ENCODE measurements at places on chromosomes 12 and 14.

DNA sequence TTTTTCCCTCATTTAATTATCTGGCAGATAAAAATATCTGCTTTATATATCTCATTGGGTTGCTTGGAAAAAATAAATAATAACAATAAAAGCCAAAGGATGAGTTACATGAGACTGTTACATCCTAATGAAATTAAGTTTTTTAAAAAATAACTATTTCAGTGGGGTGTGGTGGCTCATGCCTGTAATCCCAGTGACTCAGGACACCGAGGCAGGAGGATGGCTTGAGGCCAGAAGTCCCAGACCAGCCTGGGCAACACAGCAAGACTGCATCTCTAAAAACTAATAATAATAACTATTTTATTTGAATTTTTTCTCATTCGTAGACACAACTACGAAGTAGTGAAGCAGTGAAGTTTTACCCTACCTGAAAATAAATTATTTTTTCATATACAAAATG, 103.3 kb downstream of the BCAT1 start:
- DNase-seq = no peak

GRCh38 chr12:54047160-54047963, 6.3 kb upstream of the HOXC4 start:
- DNase-seq = no peak

- DNase-seq = peak; percentile 77
Measured at GRCh38 chr14:50082308-50082742, 34.0 kb downstream of the VCPKMT start.

GRCh38 chr12:110775997-110776396, 33.3 kb upstream of the PPP1CC start:
- no peak for DNase-seq

GRCh38 chr12:45718306-45718705, 11.2 kb upstream of the ARID2 start:
- DNase-seq = no peak

DNA sequence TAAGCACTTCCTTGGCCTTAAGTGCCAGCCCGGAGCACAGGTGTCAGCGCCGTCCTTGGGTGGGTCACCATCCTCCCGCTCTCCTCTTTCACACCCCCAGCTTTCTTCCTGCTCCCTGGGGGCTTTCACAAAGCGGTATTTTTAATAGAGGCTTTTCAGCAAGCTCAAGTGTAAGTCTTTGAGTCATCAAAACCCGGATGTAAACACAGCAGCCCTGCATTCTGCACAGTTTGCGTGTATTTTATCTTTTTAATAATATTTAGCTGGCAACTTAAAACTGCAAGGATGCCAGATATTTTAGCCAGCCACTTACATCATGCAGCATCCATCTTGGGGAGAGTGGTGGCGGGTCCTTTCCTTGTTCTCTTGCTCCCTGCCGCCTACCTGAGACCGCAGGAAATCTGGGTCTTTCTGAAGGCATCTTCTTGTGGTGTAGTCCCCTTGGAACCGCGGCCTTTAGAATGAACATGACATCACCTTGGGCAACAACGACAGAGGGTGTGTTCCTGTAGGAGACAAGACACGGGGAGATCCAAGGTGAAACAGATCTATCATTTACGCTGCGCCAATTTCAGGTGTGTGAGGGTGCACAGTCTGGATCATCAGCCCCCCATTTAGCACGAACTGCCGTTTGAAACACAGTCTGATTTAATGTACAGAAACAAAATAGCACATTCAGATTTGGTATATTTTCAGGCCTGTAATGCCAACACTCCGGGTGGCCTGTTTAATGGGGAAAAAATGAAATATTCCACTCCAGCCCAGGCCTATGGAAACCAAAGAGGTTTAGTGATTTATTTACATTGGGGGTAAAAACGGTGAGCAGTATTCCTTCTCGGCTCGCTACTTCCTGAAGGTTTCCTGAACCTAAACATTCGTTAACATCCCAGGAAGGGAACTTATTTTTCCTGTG, 12.5 kb upstream of the IRF2BPL start:
- DNase-seq = no peak

GRCh38 chr12:46517579-46517962, 145.0 kb upstream of the SLC38A2 start:
- DNase-seq = no peak

GRCh38 chr12:91178781-91179180, 3.8 kb downstream of the DCN start:
- no peak for DNase-seq

DNA sequence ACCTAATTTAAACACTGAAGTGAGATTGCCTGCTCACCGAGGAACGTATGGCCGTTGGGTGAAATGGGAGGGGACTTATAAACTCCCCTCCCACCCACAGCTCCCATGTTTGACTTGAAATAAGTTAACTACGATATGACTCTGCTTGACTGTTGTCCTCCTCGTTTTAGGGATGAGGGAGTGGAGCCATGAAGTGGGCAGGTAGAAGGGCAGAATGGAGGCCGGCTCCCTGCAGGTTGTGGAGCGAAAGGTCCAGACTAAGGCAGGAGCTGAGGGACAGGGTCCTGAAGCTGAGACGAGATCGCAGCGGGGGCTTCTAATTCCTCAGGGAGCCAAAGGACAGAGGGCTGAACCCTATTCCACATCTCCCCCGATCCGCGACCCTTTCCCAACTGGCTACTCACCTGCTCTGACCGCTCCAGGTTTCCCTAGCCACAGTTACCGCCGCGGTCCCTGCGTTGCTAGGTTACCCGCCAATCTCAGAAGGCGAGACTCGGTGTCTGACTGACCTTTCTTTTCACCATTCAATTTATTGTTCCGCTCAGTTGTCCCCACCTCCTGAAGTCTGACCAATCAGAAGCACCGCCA, 577 bp upstream of the TPCN1 start:
- DNase-seq = no peak

- DNase-seq = no peak
Measured at GRCh38 chr12:108690191-108690518, 41.2 kb downstream of the CORO1C start.

- no peak for DNase-seq
Measured at GRCh38 chr12:66365718-66366490, 63.6 kb downstream of the HELB start.

- no peak for DNase-seq
Measured at GRCh38 chr14:87503711-87504110, 489.3 kb downstream of the GALC start.

- DNase-seq = no peak
Measured at GRCh38 chr12:92218394-92219077, 72.9 kb upstream of the BTG1 start.

DNA sequence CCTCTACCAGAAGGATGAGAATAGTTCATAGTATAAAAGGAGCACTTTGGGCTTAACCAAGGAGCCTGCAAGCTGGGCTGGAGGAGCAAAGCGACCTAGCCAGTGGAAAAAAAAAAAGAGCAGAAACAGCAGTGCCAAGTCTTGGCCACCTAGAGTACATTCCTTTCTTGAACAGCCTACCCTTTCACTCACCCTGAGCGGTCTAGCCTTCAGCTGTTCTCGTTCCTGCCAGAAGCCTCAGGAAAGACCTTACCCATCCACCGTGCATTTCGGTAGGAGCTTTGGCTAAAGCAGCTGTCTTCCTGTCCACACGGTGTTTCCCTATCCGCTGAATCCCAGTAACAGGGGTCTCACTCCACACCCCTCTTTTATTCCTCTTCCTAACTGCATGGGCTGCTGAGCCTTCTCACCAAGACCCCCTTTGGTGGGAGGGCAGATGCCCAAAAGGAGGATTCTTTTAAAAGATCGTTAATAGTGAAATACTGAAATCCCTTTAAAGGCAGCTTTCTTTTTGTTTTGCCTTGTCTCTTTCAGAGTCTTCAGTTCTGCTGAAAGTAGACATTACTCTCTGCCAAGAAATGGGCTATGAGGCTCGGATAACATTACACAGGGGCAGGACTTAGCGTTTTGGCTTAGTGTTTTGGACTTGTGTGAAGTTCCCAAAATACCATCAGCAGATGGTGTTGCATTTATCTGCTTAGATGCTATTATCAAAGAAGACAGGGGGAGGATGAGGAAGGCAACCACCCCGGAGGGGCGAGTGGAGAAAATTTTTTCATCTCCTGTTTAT, 88.5 kb upstream of the METAP2 start:
- DNase-seq = no peak

DNA sequence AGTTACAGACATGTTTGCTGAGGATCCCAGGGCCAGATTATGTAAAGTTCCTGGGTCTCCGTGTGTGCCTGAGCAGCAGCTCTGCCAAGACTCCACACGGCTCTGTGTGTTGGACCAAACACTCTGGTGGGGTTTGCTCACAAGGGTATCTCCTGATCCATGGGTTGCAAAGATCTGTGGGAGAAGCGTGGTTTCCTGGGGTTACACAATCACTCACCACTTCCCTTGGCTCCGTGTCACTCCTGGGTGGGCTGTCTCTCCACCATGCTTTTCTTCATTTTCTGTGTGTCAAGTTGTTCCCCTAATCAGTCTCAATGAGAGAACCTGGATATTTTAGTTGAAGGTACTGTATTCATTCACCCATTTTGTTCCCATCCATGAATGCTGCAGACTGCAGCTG, 1088.8 kb downstream of the FSCB start:
- DNase-seq = no peak

DNA sequence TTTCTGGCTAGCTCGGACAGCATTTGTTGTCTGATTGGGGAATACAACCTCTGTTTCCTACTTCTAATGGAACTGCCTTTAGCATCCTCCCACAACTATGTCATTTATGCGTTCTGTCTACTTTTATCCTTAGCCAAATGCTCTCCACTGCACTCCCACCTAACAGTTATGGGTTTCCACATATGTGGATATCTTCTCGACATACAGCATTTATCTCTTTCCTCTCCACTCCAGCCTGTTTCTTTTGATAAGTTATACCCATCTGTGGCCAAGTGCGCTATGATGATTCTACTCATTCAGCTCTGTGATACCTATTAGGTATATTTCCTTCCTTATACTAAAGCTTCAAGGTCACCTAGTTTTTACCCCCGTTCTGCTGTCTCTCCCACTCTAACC, 122.2 kb upstream of the NAP1L1 start:
- no peak for DNase-seq

DNA sequence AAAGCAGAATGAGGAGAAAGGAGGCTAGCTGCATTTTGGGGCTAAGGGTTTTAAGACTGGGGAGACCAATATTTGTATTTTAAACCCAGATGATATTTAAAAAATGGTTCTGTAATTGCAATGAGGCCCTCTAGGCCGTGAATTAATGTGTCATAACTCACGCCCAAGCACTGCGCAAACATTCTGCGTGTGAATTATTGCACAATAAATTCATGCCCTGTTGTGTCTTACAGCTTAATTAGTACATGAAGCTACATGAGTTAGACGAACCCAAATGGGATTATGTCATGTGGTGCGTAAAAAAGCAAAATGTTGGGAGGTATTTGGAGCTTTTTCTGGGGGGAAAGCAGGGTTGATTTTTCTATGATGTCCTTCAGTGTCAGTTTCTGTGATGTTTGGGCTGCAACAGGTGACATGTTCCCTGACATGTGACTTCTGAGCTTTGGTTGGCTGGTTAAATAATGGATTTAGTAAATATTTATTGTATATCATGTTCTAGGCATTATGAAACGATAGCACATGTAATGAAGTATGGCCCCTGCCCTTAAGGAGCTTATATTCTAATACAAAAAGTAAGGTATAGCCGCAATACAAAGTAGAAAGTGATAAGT, 30.4 kb upstream of the CISTR start:
- DNase-seq = no peak

DNA sequence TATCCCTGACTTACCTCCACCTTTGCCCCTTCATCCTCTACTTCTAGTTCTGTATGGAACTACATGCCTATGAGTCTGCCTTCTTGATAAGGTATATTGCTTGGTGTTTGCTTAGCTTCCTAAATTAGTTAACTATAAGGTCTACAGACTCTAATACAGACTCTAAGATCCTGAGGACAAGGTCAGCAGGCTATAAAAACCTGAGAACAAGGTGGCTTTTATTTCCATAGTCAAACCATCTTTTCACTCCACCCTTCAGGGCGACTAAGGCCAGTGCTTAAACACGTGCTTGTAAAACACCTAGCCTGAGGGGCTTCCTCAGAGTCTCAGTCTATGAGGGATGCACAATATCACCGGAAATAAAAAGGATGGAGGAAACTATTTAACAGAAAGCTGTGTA, 36.1 kb upstream of the COL2A1 start:
- DNase-seq = no peak

- no peak for DNase-seq
Measured at GRCh38 chr12:24446287-24446686, 496.8 kb upstream of the SOX5 start.

GRCh38 chr14:72544615-72545387, 349.1 kb downstream of the DPF3 start:
- no peak for DNase-seq

- no peak for DNase-seq
Measured at GRCh38 chr14:34888186-34888585, 13.0 kb upstream of the BAZ1A start.

DNA sequence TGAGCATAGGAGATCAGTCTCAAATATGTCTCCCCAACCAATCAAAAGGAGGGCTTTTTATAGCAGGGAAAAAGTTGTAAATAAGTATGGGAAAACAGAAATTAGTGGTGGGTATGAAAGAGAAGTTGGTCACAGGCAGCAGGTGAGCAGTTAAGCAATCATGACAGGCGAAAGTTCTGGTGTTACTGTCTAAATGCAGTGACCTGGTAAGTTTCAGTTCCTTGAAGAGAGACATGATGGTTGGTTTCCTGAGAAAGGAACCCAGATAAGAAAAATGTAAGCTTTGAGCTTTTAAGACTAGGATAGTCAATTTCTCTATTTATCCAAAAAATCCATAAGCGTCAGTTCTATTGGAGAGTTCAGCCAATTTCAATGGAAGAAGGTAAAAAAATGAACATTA, 466.2 kb upstream of the FLRT2 start:
- no peak for DNase-seq

- DNase-seq = no peak
Measured at GRCh38 chr14:58844544-58844943, 206.8 kb downstream of the DACT1 start.

DNA sequence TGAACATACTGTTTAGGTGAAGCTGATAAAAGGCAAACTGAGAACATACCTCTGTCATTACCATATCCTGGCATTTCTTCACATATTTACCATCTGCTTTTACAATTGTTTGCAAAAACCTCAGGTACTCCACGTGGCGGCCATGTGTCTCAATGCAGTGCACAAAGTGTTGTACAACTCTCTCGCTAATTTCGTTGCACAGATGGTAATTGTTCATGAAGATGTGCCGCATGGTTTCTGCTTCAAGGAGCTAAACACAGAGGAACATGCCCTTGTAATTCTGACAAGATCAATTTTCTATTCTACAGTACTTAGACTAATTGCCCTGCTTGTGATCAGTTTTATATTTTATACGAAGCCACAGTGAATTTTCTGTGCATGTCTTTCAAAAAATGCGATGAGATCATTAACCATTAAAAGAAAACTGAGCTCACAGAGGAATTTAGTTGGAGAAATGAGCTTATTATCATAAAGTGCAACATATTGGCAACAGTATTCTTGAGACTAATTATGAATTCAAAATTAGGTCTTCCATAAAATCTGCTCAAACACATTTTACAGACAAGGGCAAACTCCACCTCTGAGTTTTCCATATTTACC, 233.8 kb downstream of the ITPR2 start:
- DNase-seq = no peak

Data from effector memory CD8-positive, alpha-beta T cell (primary cell).